Stimulated activated CD4-positive, alpha-beta T cell treated with anti-CD3 and anti-CD28 coated beads, Interleukin-1b, Interleukin-23, amount 100 ng/mL, for 1 hour (primary cell): ENCODE measurements at places on chromosomes 4 and X.
A peak's percentile ranks its signal among the peaks of the same experiment; 100 is the strongest.

DNA sequence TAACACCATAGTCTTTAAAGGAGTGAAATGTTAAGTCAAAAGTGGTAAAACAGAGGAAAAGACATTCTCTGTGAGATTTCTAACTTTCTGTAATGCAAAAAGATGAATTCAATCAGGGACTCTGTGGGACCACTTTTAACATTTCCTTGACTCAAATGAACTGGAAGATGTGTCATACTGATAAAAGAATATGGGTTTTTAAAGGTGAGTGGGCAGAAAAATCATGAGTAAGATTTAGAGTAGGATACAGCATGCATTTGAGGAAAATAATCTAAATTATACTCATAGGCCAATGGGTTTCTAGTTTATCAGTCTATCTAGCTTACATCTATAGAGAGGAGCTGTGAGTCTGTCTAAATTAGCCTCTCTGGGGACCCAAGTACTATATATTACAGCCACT, 11.0 kb upstream of the TEX13C start:
- no peak for DNase-seq

GRCh38 chr4:139184129-139184528, 7.1 kb upstream of the ELF2 start:
- DNase-seq, result no peak

DNA sequence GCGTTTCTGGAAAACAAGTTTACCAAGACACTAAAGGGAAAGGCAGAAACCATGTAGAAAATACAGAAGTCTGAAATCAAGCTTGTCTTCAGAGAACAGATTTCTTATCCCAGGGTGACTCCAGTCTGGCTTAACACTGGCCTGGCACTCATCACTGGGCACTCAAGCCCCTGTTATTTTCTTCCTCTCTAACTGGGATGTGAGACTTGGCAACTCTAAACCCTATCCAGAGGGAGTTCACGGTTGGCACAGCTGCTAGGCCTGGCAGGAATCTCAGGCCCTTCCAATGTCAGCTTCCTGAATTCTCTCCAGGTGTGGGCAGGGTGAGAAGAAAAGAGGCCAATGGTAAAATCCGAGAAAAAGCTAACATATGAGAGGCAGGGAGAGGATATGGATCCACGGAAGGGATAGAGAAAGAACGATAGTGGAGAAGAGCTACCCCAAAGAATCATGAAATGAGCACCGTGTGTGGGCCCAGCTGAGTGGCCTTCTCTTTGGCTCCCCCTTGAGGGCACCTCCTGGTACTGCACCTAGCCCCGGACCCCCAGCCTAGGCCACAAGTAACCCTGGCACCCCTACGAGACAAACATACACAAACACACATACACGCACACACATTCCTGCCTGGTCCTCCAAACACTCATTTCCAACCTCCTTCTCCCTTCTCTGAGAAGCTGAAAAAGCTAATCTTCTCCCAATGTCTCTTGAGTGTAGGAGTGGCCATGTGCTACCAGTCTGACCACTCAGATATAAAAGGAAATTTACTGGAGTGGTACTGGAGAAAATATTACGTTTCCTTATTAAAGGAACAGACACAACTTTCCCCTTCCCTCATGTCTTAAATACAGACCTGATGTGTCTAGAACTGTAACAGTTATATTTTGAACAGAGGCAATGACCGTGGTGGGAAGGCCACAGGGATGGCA, 16.6 kb upstream of the PTCHD1 start:
- peak; percentile 10 for DNase-seq

DNA sequence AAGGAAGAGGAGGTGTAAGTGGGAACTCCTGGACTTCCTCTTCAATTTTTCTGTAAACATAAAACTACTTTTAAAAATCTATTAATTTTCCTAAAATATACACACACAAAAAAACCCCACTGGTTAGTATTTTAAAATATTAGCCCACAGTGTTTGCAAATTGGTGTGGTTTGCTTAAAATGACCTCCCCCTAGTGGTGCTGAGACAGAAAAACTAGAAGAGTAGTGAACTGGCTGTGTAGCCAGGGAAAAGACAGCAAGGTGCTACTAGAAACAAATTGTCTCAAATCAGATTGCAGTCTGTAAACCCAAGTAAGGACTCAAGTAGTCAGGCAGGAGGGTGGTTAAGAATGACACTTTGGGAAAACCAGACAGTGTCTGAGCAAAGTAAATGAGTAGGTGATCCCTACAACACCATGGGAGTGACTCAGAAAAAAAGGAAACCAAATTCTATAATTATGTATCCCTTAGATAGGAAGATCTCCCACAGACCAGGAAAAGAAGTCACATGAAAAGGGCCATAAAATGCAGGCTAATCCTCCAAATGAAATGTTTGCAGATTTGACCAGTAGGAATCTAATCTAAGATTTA, 26.0 kb downstream of the AMTN start:
- DNase-seq, result no peak
